ENCODE measurements at places on chromosomes 4 and X. TPM values are rescaled to one million over a fixed set of nuclear protein-coding genes. Genes with fewer than 3 reads are reported as not detected.
A peak's percentile ranks its signal among the peaks of the same experiment; 100 is the strongest.

ARHGEF38 gene
- total RNA-seq = under 0.01 TPM

- DNase-seq = no peak
These were observed 251.9 kb upstream of the NR3C2 start for GRCh38 chr4:148693913-148694649.

DNA sequence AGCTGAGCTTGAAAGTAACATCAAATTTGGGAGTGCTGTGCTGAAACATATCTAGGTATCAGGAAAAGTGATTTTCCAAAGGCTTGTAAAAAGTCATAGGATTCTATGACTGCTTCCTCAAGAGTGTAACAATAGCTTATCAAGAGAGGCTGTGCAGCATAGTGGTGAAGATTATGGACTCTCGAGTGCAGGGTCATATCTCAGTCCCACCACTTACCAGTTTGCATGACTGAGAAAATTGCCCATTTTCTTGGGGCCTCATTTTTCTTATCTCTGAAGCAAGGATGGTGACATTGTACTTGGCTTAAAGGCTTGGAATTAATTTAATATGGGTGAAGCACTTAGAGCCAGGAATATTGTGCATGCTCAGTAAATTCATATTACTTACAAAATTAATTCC lies 57.2 kb downstream of the AFF1 start:
- no peak for DNase-seq

- DNase-seq = no peak
These were observed 32.7 kb upstream of the RASGEF1B start for GRCh38 chr4:81504112-81505003.

SPP1 gene
- 157 TPM for total RNA-seq

PARM1 gene
- 0.33 TPM for total RNA-seq

- no peak for DNase-seq
These were observed 18.6 kb upstream of the ANKRD17 start for GRCh38 chr4:73277201-73277600.

GRCh38 chr4:26388671-26389070 lies 67.9 kb downstream of the RBPJ start:
- peak; percentile 37 for DNase-seq

- DNase-seq = no peak
These were observed 328.6 kb upstream of the F9 start for GRCh38 chrX:139201924-139202323.

FGFBP2 gene
- total RNA-seq = not detected

DNA sequence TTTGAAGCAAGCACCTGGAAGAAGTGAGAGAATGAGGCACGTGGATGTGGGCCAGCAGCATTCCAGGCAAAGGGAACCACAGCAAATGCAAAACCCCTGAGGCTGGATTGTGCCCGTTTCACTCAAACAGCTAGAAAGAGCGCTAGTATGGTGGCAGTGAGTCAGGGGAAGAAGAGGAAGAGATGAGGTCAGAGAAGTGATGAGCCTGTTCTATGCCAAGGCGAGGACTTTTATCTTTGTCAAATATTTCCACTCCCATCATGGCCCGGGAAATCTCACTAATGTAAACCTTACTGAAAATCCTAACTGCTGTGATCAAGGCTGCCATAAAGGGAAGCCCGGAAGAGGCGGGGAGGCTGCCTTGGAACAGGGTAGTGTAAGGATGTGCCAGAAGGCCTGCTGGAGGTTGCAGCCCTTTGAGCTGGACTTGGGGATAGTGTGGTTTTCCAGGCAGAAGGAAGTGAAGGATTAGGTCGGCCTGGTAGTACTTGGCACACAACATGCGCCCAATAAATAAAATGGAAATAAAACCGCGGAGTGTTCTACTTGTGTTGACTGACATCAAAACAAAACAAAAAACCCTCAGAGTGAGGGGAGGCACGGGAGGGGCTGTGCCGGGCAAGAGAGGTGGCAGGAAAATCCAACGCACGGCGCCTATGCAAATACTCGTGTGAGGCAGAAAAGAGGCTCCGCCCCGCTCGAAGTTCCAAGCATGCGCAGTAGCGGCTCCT lies 1.2 kb upstream of the CDK16 start:
- DNase-seq = peak; percentile 86

RAB33A gene
- not detected for total RNA-seq

DNA sequence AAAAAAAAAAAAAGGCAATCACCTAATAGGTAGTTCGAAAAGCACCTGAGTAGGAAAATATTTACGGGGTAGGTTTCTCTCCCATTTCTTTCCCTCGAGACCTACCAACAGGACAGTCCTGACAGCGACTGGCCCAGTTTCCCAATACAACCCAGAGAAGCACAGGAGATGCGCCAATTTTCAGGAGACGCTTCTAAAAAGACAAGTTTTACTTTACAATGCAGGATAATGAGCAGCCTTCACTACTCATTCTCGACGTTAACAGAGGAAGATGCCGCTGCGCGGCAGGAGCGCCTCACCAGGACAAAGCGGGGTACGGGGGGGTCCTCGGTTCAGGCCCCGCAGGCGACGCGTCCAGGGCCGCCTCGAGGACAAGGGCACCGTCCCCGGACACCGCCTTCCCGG lies 708 bp downstream of the BCLAF3 start:
- peak; percentile 16 for DNase-seq

DNA sequence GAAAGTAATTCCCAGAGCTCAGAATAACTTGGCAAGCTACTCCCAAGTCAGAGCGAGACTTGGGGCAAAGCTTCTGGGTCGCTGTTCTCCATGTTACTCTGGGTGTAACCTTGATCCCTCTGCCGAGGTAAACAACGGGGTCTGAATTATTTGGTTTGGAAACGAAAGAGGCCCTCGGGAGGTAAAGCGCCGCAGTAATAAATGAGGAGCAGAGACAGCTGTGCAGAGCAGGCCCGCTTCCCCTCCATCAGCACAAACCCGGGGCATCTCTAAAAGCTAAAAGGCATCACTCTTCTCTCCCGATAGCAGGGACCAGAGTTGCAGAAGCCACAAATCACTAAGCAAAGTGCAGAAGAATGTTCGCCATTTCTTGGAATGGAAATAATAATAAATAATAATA lies 561.5 kb downstream of the BCOR start:
- DNase-seq = no peak

Measured in mammary epithelial cell (primary cell).